Smooth muscle cell of the coronary artery (primary cell): ENCODE measurements at places on chromosomes 12 and 14. TPM values are rescaled to one million over a fixed set of nuclear protein-coding genes. Genes with fewer than 3 reads are reported as not detected.

The OR4E2 gene
- total RNA-seq, result not detected in 2 replicates

The CATSPERB gene
- 0.23 TPM in 1 of 2 replicates, not detected in the other for total RNA-seq

The MYG1 gene
- total RNA-seq, result 45.7 and 49.9 TPM in 2 replicates

The GZMH gene
- not detected in 2 replicates for total RNA-seq

The CSRNP2 gene
- total RNA-seq, result 8.9 and 11.8 TPM in 2 replicates

The PSMB5 gene
- total RNA-seq, result 210 and 299 TPM in 2 replicates

The COL2A1 gene
- not detected in 2 replicates for total RNA-seq

The NFE2 gene
- total RNA-seq, result 0.12 TPM in 1 of 2 replicates, not detected in the other

The CLEC2D gene
- 0.60 and 2.5 TPM in 2 replicates for total RNA-seq

The E2F7 gene
- total RNA-seq, result 3.0 and 26.4 TPM in 2 replicates

The BIN2 gene
- total RNA-seq, result not detected in 2 replicates

The HRK gene
- total RNA-seq, result 0.12 TPM in 1 of 2 replicates, not detected in the other

The CLEC4E gene
- not detected in 2 replicates for total RNA-seq

The SELPLG gene
- 0.68 and 1.5 TPM in 2 replicates for total RNA-seq

The HOXC9 gene
- total RNA-seq, result 0.08 TPM in 1 of 2 replicates, not detected in the other

The CLEC4C gene
- total RNA-seq, result not detected in 2 replicates

The TAS2R19 gene
- total RNA-seq, result 4.1 and 4.3 TPM in 2 replicates

The DDX11 gene
- total RNA-seq, result 7.4 and 13.7 TPM in 2 replicates

The BEGAIN gene
- not detected in 2 replicates for total RNA-seq

The RAN gene
- total RNA-seq, result 938 and 1,027 TPM in 2 replicates

The KRT80 gene
- 0.75 TPM in 1 of 2 replicates, not detected in the other for total RNA-seq

The RPGRIP1 gene
- under 0.01 TPM in 1 of 2 replicates, not detected in the other for total RNA-seq

The BCL2L14 gene
- total RNA-seq, result not detected in 2 replicates

The ZC2HC1C gene
- total RNA-seq, result 0.23 and 0.53 TPM in 2 replicates

The RASSF3 gene
- total RNA-seq, result 6.1 and 22.1 TPM in 2 replicates

The GPRC5A gene
- 0.82 and 11.6 TPM in 2 replicates for total RNA-seq

The CLEC4D gene
- total RNA-seq, result not detected in 2 replicates

The TESPA1 gene
- total RNA-seq, result not detected in 2 replicates

The PLEK2 gene
- total RNA-seq, result 2.0 and 18.6 TPM in 2 replicates

The RIMKLB gene
- total RNA-seq, result 25.0 and 35.6 TPM in 2 replicates

The KLHL33 gene
- total RNA-seq, result 0.23 TPM in 1 of 2 replicates, not detected in the other

The SYNDIG1L gene
- not detected in 2 replicates for total RNA-seq

The KLRC3 gene
- not detected in 2 replicates for total RNA-seq

The ADAMTS20 gene
- total RNA-seq, result not detected in 2 replicates
